ENCODE measurements at places on chromosomes 1 and 21.

- no peak for DNase-seq
Observed at GRCh38 chr1:17304151-17304825, 3.7 kb upstream of the PADI4 start.

DNA sequence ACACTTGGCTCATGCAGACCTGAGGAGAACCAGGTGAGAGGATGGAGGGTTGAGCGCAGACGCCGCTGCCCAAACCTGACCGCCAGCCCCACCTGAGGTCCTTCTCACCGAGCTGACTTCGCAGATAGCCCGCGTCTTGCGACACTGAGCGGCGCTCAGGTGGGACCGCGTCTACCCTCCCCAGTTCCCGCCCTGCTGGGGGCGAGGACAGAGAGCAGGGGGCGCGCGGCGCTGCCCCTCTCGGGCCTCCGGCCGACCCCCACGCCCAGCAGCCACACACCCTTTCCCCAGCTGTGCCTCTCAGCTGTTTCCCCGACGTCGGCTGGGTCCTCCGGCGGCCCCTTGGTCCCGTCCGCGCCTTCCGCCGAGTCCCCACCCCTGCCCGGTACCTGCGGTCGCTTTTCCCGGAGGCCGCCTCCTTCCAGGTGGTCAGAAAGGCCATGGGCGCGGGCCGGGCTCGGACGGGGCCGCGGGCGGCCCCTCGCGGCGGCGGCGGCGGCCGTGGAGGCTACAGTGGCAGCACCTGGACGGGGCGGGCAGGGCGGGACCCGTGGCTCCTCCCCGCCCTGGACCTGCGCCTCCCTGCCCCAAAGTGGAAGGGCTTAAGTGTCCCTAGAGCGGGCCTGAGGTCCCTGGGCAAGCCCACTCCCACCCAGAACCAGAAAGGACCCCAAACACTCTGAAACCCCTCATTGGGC, 14.4 kb upstream of the TTC39A start:
- DNase-seq: no peak

DNA sequence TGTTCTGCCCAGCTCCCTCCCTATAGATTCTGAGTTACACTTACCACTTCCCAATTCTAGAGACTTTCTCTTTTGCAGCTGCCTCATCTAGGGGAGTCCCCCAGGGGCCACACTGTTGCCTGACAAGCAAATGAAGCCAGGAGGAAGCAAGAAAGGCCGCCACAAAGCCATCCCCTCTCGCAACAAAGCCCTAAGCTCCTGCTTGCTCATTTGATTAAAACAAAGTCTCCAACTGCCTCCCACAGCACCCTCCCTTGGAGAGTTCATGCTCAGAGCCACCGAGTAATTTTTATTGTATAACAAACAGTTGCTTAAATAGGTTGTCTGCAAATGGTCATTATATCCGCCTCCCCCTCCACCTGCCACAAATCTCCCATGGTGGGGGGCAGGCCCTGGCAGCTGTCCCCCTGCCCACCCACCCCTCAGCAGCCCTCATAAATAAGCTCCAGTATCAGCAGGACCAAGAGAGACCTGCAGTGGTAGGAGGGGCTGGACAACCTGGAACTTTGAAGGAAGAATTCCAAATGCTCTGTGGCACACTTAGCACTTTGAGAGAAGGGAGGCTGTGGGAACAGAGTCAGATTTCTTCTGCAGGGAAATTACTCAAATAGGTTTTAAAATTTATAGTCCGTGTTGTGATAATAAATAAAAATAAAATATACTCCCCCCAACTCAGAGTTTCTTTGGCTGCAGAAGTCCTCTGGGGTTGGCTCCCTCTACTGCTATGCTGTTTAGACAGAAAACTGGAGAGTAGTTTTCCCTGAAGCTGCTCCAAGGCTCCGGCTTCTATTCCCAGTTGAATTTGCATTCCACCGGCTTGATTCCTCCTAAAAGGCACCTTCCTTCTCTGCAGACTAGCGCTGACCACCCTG, 237.5 kb downstream of the TTLL7 start:
- DNase-seq: no peak

- DNase-seq: no peak
Observed at GRCh38 chr1:45304311-45305081, 22.2 kb upstream of the HPDL start.

DNA sequence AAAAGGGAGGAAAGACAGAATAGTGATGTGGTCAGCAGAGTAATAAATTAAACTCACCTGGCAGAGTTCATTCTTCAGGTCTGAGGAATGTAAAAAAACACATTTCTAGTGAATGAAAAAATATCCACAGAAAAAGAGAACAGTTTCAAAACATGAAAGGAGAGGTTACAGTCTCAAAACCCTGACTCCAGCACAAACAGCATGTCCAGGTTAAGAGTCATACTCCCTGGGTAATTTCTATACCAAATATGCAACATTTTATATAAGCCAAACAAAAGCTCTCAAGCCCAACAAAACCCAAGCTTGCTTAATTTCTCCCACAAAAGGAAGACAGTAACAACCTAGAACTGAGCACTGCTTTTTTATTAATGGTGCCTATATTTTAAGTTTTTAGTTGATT, 173.0 kb downstream of the NTMT2 start:
- DNase-seq: no peak

DNA sequence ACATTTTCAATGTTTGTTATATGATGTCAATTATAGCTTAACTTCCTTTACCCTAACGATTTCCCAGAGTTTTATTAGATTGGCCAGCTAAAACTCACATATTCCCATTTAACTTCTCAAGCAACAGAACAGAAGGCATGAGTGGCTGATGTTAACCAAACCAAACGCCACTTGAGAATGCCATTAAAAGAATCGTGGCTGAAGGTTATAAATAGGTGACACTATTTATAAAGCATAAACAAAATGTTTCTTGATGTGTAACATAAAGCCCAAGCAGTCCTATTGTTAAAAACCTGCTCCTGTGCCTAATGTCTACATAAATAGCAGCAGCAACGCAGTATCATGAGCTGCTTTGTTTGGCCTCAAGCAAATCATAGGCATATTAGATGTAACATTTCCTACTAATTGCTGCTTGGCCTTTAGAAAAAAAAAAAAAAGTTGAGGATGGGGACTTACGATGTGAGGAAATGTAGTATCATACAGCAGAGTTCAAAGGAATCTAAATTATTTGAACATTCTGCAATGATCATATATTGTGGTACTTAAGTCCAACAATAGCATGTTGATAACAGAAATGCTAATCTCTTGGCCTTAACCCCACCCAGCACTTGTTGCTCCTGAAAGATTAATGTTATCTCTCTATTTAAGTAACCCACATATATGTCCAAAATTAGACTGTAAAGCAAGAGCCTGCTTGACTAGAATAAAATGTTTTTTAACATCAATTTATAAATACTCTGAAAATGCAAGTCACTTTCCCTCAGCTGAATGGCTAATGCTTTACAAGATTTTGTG, 106.0 kb downstream of the ESRRG start:
- no peak for DNase-seq

GRCh38 chr1:109075531-109076490, at the start of gene TAF13:
Gene TAF13, minus strand, starts transcription at chr1:109076003. Its CDS starts 56 bp downstream, at chr1:109075947.
- peak; percentile 75 for DNase-seq

GRCh38 chr21:34526618-34527290, 14.7 kb upstream of the KCNE1 start:
- DNase-seq: no peak

GRCh38 chr1:54766726-54767125, 2.4 kb upstream of the PARS2 start:
- no peak for DNase-seq

GRCh38 chr1:206470692-206471414, 577 bp downstream of the IKBKE start:
- DNase-seq: no peak

DNA sequence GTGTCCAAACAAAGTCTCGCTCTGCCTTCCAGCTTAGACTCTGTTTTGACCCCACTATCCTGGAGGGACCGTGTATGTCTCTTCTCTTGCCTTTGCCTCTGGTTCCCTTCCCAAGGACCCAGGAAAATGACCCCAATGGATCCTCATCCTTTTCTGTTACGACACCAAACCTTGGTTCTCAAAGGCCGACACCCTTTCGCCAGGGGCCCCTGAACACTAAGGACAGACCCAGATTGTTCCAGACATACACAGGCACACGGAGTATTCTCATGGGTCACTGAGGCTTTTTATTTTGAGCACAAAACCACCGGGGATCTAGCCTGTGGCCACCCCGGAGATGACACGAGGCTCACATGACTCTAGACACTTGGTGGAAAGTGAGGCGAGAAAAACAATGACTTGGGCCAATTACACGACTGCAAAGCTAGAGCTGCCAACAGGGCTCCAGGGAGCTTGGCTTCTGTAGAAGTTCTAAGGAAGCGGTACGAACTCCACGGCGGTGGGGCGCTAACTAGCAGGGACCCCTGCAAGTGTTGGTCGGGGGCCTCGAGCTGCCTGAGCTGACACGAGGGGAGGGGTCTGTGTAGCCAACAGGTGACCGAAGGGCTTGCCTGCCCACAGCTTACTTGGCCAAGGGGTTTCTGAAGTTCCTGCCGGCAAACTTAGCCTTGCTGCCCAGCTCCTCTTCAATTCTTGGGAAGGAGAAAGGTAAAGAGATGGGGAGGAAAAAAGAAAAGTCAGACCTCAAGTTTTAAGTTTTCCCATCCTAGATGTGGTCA, 17.6 kb downstream of the ENO1 start:
- no peak for DNase-seq

- no peak for DNase-seq
Observed at GRCh38 chr1:20185834-20186782, at the start of the genes PLA2G2C and UBXN10. Gene PLA2G2C, minus strand, starts transcription at chr1:20186518. Its CDS starts 9,155 bp downstream, at chr1:20177363. Gene UBXN10, plus strand, starts transcription at chr1:20186096. Its CDS starts 4,466 bp downstream, at chr1:20190562.

DNA sequence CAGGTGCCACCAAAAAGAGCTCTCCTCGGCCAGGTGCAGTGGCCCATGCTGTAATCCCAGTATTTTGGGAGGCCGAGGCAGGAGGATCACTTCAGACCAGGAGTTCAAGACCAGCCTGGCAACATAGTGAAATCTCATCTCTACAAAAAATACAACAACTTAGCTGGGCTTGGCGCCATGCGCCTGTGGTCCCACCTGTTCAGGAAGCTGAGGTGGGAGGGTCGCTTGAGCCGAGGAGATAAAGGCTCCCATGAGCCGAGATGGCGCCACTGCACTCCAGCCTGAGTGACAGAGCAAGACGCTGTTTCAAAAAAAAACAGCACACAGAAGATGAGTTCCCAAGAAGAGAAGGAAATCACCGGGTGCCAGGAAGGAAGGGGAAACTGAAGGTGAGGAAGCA, 67.0 kb downstream of the CHD5 start:
- DNase-seq: no peak

- no peak for DNase-seq
Observed at GRCh38 chr1:43452789-43453441, 816 bp downstream of the HYI start.

GRCh38 chr1:66613187-66613586, 79.2 kb downstream of the SGIP1 start:
- no peak for DNase-seq

GRCh38 chr1:154975409-154976059, 1.1 kb downstream of the CKS1B start:
- DNase-seq: peak; percentile 18

- DNase-seq: no peak
Observed at GRCh38 chr1:202756391-202756790, 46.1 kb upstream of the SYT2 start.

DNA sequence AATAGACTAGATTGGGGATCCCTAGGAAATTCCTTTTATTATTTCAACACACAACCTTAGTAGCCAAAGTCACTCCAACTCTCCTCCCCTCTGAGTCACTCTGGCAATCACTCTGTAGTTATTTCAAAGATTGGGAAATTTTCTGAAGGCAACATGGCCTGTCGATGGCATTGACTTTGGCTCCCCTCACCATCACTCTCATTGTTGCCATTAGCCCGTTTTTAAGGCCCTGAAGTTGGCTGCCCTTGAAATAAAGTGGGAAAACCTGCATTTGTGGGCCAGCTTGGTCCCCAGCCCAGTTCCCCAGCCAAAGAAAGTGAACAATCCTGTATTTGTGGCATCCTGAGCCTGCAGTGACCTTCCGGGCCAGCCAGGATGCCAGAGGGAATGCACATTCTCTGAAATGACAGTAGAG, 52.5 kb downstream of the CDC7 start:
- no peak for DNase-seq

GRCh38 chr1:195789321-195789720, 818.9 kb downstream of the KCNT2 start:
- no peak for DNase-seq

- DNase-seq: no peak
Observed at GRCh38 chr1:37267111-37267835, 207.1 kb upstream of the ZC3H12A start.

DNA sequence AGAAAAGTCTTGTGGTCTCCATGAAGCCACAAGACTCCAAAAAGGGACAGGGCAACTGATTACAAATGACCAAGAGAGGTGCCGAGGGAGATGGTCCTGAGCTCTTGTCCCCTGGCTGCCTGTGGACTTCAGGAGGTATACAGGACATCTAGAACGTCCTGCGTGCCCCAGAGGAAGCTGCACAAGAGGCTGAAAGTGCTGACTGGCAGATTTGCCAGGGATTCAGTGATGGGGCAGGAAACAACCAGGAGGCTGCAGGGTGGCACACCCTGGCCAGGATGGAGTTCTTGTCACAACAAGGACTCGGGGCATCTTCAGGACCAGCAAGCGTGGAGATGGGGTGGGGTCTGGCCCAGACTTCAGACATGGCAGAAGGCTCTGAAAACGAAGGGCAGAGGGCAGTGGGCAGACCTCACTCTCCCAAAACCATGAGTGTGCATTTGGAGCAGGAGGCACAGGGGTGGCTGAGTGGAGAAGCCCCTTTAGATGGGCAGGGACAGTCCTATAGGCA, 13.4 kb upstream of the PKP1 start:
- DNase-seq: no peak

DNA sequence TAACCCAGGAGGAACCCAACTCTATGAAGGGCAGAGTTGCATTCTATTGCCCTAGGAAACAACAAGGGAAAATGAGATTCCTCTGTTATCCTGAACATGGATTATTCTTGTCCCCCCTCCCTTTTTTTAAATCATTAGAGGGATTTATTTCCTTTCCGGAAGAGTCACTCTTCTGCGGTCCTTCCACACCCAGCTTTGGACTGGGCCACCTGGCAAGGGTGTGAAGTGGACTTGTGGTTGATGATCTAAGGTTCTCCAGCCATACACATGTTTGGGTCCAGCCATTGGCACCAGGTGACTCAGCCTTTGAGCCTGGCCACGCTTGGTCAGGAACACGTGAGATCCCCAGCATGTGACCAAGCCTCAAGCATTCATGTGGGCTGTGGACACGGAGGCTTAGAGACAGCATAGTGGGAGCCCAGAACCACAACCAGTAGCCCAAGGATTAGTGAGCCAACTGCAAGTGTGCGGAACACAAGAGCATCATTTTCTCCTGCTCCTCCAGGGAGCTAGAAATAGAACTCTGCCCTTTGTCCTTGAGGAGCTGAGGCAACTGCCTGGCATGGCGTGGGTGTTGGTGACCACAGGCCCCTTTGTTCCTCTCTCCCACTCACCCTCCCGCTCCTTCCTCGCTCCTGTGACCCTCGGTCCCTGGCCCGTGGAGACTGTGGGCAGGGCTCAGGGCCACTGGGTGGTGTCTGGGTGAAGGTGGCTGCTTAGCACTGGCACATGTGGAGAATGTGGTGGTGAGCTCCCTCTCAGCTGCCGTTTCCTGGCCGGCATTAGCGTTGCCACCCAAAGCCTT, 50.1 kb downstream of the NENF start:
- no peak for DNase-seq

- no peak for DNase-seq
Observed at GRCh38 chr1:219257751-219258150, 84.1 kb downstream of the LYPLAL1 start.

- no peak for DNase-seq
Observed at GRCh38 chr1:33824971-33825370, 38.9 kb upstream of the HMGB4 start.
